RWPE2 (cell line): ENCODE measurements at places on chromosomes 6 and 20.

DNA sequence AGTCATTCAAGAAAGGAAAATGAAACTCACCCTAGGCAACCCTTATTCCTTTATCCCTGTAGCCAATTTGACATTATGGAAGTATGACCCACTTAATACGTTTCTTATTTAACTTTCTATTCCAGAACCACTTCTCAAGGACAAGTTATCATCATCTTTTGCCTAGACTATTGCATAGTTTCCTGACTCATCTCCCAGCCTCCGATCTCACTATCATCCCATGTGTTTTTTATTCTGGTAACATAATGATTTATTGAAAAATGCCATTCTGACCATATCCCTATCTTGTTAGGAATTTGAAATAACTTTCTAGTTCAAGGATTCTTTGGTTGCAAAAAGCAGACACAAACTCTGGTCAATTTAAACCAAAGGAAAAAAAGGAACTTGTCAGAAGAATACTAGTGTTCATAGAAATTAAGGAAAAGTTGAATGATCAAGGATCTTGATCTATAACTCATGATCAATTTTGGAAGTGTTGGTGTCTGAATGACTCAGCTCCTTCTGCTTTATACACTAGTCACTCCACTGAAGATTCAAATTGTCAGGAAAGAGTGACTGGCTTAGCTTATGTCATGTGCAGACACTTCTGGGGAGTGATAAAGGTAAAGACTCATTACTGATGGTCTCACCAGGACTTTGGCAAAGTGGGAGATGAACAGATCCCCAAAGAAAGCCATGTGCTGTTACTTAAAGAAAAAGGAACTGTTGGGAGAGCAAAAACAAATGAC, 8.5 kb upstream of the TINAG start:
- no peaks in the 10 kb centered on the region for H3K27me3 ChIP-seq
- no peak for DNase-seq
- H3K4me3 ChIP-seq = no peak overlapping the region
- no peaks in the 10 kb centered on the region for H3K4me1 ChIP-seq

DNA sequence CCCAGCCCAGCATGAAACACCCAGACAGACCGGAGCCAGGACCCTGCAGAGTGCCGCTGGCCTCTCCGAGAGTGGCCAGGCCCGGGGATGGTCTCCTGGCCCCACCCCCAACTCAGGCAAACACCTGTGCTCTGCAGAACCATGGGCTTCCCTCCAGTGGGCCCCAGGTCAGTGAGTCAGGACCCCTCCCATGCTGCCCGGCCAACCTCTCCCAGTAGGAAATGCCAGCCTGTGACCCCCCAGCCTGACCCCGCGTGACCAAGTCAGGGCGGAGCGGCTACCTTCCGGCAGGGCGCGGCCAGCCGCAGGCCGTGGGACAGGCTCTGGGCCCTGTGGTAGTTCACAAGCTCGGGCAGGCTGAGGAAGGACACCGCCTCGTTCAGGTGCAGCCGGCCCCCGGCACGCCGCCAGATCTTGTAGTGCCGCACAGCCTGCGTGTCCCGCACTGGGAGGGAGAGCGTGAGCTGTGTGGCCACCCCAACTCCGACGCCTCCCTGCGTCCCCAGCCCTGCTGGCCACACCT, 3.2 kb downstream of the PTK6 start:
- peak overlapping the region; percentile 75 for H3K27ac ChIP-seq
- H3K4me1 ChIP-seq = peaks cover 30% of the 10 kb centered on the region
- DNase-seq = peak; percentile 100
- H3K36me3 ChIP-seq = peaks cover 15% of the 10 kb centered on the region

- no peaks in the 10 kb centered on the region for H3K27me3 ChIP-seq
- DNase-seq = no peak
- H3K4me3 ChIP-seq = no peak overlapping the region
- H3K4me1 ChIP-seq = peaks cover 6% of the 10 kb centered on the region
Observed at GRCh38 chr6:111942561-111942960, 69.3 kb upstream of the FYN start.

GRCh38 chr6:118953391-118953790, 18.4 kb upstream of the MCM9 start:
- H3K27ac ChIP-seq = no peak overlapping the region
- no peaks in the 10 kb centered on the region for H3K27me3 ChIP-seq
- DNase-seq = no peak
- no peak overlapping the region for H3K4me3 ChIP-seq
- H3K4me1 ChIP-seq = no peaks in the 10 kb centered on the region

DNA sequence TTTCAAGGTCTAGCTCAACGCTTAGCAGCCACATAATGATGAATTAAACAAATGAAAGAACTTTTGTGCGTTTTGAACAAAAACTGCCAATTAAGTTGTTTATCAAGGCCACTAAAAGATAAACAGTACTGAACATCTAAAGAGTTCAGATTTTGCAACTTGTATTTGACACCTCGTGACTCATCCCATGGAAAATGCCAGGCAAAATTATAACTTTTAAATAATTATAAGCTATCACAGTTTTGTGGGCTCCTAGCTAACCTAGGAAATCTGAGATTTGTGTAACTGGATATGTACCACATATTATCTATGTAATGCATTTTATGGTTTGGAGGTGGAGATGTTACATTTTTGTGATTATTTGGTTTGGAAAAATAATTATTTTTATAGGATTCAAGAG, 9.6 kb upstream of the BAG2 start:
- no peak for DNase-seq
- H3K36me3 ChIP-seq = peaks cover 54% of the 10 kb centered on the region
- H3K4me1 ChIP-seq = peaks cover 17% of the 10 kb centered on the region
- no peak overlapping the region for H3K4me3 ChIP-seq
- no peak overlapping the region for H3K27ac ChIP-seq

- H3K4me1 ChIP-seq = no peaks in the 10 kb centered on the region
- H3K4me3 ChIP-seq = no peak overlapping the region
- no peaks in the 10 kb centered on the region for H3K36me3 ChIP-seq
- no peak overlapping the region for H3K27ac ChIP-seq
Observed at GRCh38 chr20:37473249-37474000, 47.6 kb upstream of the NNAT start.

DNA sequence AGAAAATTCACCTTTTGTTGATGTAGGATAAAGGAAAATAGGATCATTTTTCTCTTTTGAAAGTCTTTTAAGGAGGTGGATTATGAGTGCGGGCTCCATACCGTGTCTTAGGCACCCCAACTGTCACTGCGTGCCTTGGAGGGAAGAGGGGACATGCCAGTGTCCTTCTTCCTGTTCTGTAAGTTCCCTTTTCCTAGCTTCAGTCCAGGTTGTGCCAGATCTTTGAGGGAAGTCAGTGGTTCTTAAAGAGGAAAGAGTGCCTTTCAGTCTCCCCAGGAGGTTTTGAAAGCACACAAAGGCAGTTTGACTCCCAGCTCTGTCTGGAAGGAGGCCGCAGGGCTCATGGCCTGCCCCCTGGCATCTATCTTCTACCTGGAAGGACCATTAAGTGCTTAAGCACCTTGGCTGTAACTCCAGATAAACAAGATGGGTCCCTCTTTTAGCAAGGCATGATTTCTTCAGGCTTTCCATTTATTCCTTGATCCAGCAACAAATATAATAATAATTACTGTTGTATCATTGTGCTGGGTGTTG, 13.0 kb downstream of the EFCAB8 start:
- no peaks in the 10 kb centered on the region for H3K4me1 ChIP-seq
- 0 out of 2 replicates have a peak, but pooled peaks cover 4% of the 10 kb centered on the region for H3K36me3 ChIP-seq
- no peak overlapping the region for H3K4me3 ChIP-seq

DNA sequence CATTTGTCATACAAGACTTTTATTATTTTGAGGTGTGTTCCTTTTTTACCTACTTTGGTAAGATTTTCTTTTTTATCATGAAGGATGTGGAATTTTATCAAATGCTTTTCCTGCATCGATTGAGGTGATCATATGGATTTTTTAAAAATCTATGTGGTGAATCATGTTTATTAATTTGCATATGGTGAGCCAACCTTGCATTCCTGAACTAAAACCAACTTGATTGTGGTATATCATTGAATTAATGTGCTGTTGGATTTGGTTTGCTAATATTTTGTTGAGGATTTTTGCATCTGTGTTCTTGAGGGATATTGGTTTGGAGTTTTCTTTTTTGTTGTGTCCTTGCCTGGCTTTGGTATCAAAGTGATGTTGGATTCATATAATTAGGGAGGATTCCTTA, 848.1 kb upstream of the EYS start:
- H3K36me3 ChIP-seq = no peaks in the 10 kb centered on the region
- DNase-seq = no peak
- H3K27me3 ChIP-seq = no peaks in the 10 kb centered on the region
- H3K4me3 ChIP-seq = no peak overlapping the region
- H3K27ac ChIP-seq = no peak overlapping the region

DNA sequence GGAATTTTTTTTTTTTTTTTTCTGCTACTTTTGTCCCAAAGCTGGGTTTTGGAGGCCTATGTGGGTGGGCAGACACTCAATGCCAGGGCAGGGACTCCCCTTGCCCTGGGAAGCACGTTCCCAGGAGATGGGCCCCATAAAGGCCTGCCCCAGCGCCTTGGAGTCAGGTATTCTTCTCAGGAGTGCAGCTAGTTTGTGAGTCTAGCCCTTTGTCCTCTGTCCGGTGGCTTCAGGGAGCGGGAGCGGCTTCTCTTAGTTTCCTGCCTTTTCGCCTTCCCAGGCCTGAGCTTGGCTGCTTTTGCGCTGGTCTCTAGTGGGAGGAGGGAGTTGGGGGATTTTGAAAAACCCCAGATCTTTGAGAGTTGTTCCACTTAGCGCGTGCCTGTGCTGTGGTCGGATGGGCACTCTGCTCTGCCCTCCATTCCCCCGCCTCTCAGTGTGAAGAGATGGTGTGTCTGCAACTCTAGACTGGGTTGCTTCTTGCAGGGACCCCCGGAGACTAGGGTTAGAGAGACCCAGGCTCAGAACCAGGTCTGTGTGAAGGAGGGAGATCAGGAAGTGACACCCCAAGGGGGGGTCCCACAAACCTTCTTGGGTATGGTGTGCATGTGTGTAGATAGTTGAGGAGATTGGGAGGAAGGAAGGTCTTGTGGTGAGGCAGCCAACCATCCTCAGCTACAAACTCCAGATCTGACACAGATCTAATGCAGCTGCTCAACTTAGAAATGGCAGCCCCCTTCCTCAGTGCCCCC, 1.3 kb downstream of the PLCG1 start:
- DNase-seq = peak; percentile 80
- peaks cover 17% of the 10 kb centered on the region for H3K4me1 ChIP-seq
- H3K4me3 ChIP-seq = peak overlapping the region; percentile 83
- peak overlapping the region; percentile 67 for H3K27ac ChIP-seq
- H3K36me3 ChIP-seq = peaks cover 19% of the 10 kb centered on the region

GRCh38 chr6:74757813-74758212, 448.0 kb downstream of the COL12A1 start:
- no peaks in the 10 kb centered on the region for H3K27me3 ChIP-seq
- no peak overlapping the region for H3K4me3 ChIP-seq
- DNase-seq = no peak

DNA sequence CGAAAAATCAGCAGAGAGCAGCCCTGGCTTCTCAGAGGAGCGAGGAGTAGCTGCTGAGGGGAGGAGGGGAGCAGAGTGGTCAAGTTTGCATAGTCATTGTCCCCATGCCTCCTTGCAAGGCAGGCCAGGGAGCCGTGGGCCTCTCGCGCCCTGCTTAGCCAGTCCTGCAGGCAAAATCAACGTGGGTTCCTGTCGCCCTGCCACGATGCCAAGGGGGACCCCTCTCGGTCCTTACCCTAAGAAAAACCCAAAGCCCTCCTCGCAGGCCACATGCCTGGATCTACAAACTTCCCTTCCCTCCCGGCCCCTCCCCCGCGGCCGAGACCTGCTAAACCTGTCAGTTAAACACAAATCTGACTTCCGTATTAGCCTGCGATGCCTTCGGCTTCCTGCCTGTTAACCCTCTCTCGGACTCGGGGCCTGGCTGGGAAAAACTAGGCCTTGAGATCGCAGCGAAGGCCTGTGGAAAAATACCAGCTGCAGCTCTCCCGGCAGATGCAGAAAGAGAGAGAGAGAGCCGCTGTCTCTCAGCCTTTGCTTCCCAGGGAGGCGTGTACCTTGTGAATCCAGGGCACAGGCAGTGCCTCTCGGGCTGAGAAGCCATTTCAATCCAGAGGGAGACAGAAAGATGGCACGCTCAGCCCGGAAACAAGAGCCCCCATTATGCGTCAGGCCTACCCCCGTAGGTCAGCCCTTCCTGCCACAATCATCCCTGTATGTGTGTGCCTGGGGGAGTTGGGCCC, 968 bp upstream of the ZMYND8 start:
- H3K4me1 ChIP-seq = peaks cover 86% of the 10 kb centered on the region
- DNase-seq = peak; percentile 95
- H3K27me3 ChIP-seq = no peaks in the 10 kb centered on the region
- H3K36me3 ChIP-seq = peaks cover 26% of the 10 kb centered on the region
- H3K27ac ChIP-seq = peak overlapping the region; percentile 99
- no peak overlapping the region for H3K4me3 ChIP-seq

- peak; percentile 83 for DNase-seq
- H3K4me3 ChIP-seq = no peak overlapping the region
- H3K27ac ChIP-seq = no peak overlapping the region
- H3K36me3 ChIP-seq = no peaks in the 10 kb centered on the region
- H3K27me3 ChIP-seq = no peaks in the 10 kb centered on the region
- H3K4me1 ChIP-seq = no peaks in the 10 kb centered on the region
Observed at GRCh38 chr20:39849664-39850063, 839.4 kb downstream of the MAFB start.

DNA sequence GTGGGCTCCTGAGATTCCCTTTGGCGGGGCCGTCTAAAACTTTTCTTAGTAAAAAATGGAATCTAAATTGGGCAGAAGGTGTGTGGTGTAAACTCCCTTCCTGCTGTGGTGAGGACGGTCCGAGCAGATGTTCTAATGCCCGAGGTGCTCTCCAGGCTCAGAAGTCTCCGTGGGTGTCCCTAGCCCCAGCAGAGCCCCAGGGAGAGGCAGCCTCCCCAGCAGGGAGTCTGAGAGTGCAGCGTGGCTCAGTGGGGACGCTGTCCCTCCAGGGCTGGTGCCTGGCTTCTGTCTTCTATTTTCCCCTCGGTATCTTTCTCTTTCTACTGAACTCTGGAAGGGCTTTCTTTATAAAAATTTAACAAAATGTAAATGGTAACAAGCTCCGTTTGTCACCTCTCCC, 208.2 kb downstream of the SMOC2 start:
- no peaks in the 10 kb centered on the region for H3K36me3 ChIP-seq
- no peak overlapping the region for H3K4me3 ChIP-seq
- H3K4me1 ChIP-seq = peaks cover 5% of the 10 kb centered on the region
- H3K27ac ChIP-seq = no peak overlapping the region
- no peaks in the 10 kb centered on the region for H3K27me3 ChIP-seq

- no peak overlapping the region for H3K27ac ChIP-seq
- peaks cover 12% of the 10 kb centered on the region for H3K4me1 ChIP-seq
- no peaks in the 10 kb centered on the region for H3K27me3 ChIP-seq
- H3K4me3 ChIP-seq = no peak overlapping the region
Observed at GRCh38 chr6:56299916-56300315, 52.5 kb upstream of the COL21A1 start.

- no peak for DNase-seq
- peak overlapping the region; percentile 63 for H3K27ac ChIP-seq
- no peak overlapping the region for H3K4me3 ChIP-seq
- no peaks in the 10 kb centered on the region for H3K27me3 ChIP-seq
- H3K4me1 ChIP-seq = peaks cover 40% of the 10 kb centered on the region
- no peaks in the 10 kb centered on the region for H3K36me3 ChIP-seq
Observed at GRCh38 chr6:6434723-6435122, 114.3 kb upstream of the F13A1 start.
